ENCODE measurements at places on chromosomes 16 and 17. TPM values are rescaled to one million over a fixed set of nuclear protein-coding genes. Genes with fewer than 3 reads are reported as not detected.

FNDC8 gene
- not detected for total RNA-seq

- H3K36me3 ChIP-seq, result peaks cover 27% of the 10 kb centered on the region
- peaks cover 7% of the 10 kb centered on the region for H3K4me1 ChIP-seq
- no peaks in the 10 kb centered on the region for H3K27me3 ChIP-seq
- H3K4me3 ChIP-seq, result no peak overlapping the region
- no peak for DNase-seq
- H3K27ac ChIP-seq, result no peak overlapping the region
Observed at GRCh38 chr17:5488752-5489151, 2.4 kb downstream of the MIS12 start.

DNA sequence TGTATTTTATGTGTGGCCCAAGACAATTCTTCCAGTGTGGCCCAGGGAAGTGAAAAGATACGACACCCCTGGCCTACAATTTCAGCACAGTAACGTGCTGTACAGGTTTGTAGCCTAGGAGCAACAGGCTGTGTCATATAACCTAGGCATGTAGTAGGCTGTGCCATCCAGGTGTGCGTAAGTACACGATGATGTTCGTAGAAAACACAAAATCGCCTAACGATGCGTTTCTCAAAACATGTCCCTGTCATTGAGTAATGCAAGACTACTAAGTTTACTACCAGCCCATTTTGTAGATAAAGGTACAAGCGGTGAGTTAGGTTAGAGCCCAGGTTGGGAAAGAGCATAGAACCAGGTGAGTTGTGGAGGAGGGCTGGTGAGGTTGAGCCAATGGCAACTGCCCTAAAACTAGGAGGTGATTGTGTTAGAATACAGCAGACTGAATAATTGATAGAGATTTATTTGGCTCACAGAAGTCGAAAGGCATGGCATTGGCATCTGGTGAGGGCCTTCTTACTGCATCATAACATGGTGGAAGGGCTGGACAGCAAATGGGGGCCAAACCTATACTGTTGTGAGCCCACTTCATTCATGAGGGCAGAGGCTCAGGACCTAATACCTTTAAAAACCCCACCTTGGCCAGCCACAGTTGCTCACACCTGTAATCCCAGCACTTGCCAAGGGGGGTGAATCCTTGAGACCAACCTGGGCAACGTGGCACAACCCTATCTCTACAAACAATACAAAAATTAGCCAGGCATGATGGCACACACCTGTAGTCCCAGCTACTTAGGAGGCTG is 4.2 kb downstream of the EIF1 start:
- peaks cover 34% of the 10 kb centered on the region for H3K36me3 ChIP-seq
- no peaks in the 10 kb centered on the region for H3K27me3 ChIP-seq
- H3K27ac ChIP-seq, result no peak overlapping the region

GRCh38 chr16:57657228-57657627 is 10.9 kb upstream of the ADGRG3 start:
- no peaks in the 10 kb centered on the region for H3K27me3 ChIP-seq
- no peak overlapping the region for H3K27ac ChIP-seq
- H3K36me3 ChIP-seq, result no peaks in the 10 kb centered on the region
- no peak overlapping the region for H3K4me3 ChIP-seq
- no peak for DNase-seq

LGALS9 gene
- 9.4 TPM for total RNA-seq

C1QTNF1 gene
- 2.2 TPM for total RNA-seq

DNA sequence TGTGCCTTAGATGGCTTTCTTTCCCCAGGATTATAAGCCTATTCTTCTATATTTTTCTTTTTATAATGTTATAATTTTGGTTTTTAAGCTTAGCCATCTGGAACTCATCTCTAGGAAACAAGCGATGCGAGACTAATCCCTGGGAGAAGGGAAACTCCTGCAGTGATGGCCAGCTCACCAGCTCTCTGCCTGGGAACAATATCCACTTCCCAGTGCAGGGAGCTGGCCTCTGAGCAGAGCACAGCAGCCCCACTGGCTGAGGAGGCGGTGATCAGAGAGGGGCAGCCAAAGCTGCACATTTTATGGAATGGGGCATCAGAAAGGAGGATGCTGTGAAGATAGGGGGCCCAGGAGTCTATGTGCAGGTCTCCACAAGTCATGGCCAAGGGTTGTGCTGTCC is 183.3 kb downstream of the LGALS9B start:
- H3K4me1 ChIP-seq, result no peaks in the 10 kb centered on the region
- H3K27me3 ChIP-seq, result no peaks in the 10 kb centered on the region
- H3K27ac ChIP-seq, result no peak overlapping the region
- no peaks in the 10 kb centered on the region for H3K36me3 ChIP-seq

DNA sequence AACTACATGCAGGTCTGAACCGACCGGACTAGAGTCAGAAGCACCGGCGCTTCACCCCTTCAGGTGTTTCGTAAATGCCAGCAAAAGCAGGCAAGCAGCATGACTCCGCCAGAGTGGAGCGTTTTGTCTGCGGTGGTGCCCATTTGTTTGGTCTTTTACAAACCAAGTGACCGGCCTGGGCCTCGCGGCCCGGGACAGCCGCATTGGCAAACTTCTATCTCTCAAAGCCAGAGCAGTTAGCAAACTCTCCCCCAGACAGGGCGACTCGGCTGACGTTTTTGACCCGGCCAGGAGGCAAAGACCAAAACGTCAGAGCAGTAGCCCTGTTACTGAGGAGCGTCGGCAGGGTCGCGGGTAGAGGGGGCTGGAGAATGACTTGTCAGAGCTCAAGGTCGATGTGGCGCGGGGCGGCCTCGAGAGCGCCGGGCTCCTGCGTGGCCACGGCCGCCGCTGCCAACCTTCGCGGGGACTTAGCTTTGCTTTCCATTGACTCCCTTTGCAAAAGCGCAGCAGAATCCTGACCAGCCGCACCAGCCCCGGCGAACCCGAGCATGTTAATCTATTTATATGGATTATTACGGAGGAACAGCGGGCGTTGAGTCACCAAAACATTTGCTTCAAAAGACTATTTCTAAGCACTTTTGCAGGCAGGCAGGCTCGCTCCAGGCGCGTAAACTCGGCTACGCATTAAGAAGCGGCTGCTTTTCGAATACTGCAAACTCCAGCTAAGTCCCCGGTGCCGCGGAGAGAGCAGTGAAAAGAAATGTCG is 763 bp upstream of the SOX9 start:
- H3K36me3 ChIP-seq, result peaks cover 4% of the 10 kb centered on the region
- peaks cover 27% of the 10 kb centered on the region for H3K27me3 ChIP-seq
- H3K4me1 ChIP-seq, result peaks cover 57% of the 10 kb centered on the region
- peak overlapping the region; percentile 80 for H3K27ac ChIP-seq
- H3K4me3 ChIP-seq, result peak overlapping the region; percentile 73
- DNase-seq, result peak; percentile 84

DNA sequence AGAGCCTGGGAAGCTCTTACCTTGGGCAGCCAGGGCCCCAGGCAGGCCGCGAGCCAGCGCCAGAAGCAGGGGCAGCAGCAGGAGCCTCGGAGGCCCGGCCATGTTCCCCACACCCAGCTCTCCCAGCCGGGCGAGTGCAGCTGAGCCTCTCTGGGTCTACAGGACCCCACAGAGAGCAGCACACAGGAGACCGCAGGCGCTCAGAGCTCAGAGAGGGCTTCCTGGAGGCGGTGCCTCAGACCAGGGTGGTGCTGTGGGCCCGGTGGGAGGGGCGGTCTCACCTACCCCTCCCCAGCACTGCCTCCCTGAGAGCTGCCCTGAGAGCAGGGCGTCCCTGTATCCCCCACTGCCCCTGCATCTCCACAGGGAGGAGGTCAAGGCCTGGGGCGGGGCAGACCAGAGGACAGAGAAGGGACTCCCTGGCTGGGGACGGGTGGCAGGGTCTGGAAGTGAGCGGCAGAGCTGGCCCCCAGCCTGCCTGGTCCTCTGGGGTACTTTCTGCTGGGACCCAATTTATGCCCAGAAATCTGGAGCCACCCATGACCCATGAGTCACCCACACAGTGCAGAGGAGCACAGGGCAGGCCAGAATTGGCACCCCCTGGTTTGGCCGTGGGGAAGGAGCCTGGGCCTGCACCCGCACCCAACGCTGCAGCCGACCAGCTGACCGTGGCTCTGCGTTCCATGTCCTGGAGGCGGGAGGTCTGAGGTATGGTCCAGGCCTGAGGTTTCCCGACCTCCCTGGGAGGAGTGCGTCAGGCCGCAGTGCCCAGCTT is at the start of gene CD7:
CD7 (minus strand) TSS at position 215 of the 775 bp plus-strand sequence; CDS start at position 102, 113 bp downstream.
- no peak within 1 kb of the TSS for H3K4me3 ChIP-seq
- DNase-seq, result no peak
- H3K27me3 ChIP-seq, result peaks cover 16% of the 10 kb centered on the region
- H3K27ac ChIP-seq, result no peak within 1 kb of the TSS
- no peaks in the 10 kb centered on the region for H3K4me1 ChIP-seq

GRCh38 chr16:81560979-81561657 is 116.5 kb downstream of the CMIP start:
- no peak for DNase-seq
- no peaks in the 10 kb centered on the region for H3K36me3 ChIP-seq
- H3K27ac ChIP-seq, result no peak overlapping the region
- peaks cover 17% of the 10 kb centered on the region for H3K4me1 ChIP-seq

DNA sequence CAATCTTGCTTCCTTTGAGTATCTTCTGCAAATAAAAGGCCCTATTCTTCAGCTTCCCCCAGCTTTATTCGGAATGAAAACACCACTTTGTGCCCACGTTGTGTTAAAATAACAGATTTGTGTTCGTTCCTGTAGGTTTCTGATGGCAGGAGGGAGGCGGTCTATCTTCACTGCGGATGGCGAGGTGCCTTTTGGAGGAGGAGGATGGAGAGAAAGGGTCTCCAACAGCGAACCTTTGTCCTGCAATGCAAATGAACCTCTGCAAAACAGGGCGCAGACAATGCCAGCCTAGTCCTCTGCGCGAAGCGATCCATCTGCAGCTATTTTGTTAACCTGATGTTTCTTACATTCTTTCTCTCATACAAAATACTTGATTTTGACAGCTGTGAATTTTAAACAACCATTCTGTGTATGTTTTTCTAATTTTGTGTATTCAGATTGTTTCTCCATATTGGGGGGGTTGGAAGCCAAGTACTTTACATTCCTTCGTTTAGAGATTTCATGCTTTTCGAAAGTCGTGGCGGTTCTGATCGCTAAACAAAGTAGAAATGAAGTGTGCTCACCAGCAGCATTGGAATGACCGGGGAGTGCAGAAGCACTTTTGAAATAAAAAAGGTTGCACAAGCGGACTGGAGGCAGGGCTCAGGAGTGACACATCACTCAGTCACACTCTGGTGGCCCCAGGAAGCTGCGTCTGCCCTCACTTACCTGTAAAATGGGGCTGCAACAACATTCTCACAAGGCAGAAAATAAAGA is 279.0 kb upstream of the IRX5 start:
- no peaks in the 10 kb centered on the region for H3K27me3 ChIP-seq
- H3K4me1 ChIP-seq, result peaks cover 7% of the 10 kb centered on the region
- H3K36me3 ChIP-seq, result no peaks in the 10 kb centered on the region
- DNase-seq, result peak; percentile 13
- no peak overlapping the region for H3K4me3 ChIP-seq

GRCh38 chr16:11474617-11475291 is 112.0 kb downstream of the LITAF start:
- no peaks in the 10 kb centered on the region for H3K36me3 ChIP-seq
- H3K4me3 ChIP-seq, result no peak overlapping the region
- no peaks in the 10 kb centered on the region for H3K27me3 ChIP-seq

- H3K27me3 ChIP-seq, result no peaks in the 10 kb centered on the region
- no peaks in the 10 kb centered on the region for H3K36me3 ChIP-seq
- no peak for DNase-seq
- peak within 1 kb of the TSS; percentile 74 for H3K4me3 ChIP-seq
Observed at GRCh38 chr16:88382491-88383400, at the start of gene ZNF469. TSS of gene ZNF469 (plus strand) at chr16:88382959. CDS start at chr16:88427471, 44,512 bp downstream.

DNA sequence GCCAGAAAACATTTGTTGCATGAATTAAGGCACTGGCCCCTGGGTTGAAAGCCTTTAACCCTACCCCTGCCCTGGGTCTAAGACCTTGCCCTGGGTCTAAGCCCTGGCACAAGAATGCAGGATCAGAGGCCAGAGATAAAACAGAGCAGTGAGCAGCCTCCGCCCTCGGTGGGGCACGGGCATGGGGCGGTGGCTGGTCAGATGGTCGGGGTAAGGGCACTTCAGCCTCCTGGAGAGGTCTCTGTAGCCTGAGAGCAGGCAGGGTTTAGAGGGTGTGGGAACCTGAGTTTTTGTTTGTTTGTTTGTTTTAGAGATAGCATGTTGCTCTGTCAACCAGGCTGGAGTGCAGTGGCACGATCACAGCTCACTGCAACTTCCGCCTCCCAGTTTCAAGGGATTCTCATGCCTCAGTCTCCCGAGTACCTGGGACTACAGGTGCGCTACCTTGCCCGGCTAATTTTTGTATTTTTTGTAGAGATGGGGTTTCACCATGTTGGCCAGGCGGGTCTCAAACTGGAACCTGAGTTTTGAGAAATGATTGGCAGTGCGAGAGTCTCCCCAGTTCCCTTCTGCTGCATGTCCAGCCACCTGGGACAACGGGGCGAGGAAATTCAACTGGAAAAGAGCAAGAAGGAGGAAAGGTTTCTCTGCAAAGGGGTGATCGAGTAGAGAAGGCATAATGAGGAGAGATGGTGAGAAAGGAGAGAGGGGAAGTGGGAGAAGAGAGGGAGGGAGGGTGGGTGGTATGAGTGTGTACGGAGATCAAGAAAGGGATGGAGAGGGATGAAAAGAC is 27.7 kb downstream of the TNS4 start:
- no peaks in the 10 kb centered on the region for H3K36me3 ChIP-seq
- H3K4me3 ChIP-seq, result no peak overlapping the region
- peaks cover 20% of the 10 kb centered on the region for H3K4me1 ChIP-seq
- no peak overlapping the region for H3K27ac ChIP-seq
- DNase-seq, result no peak

- no peaks in the 10 kb centered on the region for H3K27me3 ChIP-seq
- no peak overlapping the region for H3K4me3 ChIP-seq
- peaks cover 9% of the 10 kb centered on the region for H3K4me1 ChIP-seq
- H3K27ac ChIP-seq, result no peak overlapping the region
- DNase-seq, result no peak
Observed at GRCh38 chr16:51184702-51185433, 33.8 kb upstream of the SALL1 start.

- no peaks in the 10 kb centered on the region for H3K36me3 ChIP-seq
- H3K27ac ChIP-seq, result no peak overlapping the region
- H3K4me3 ChIP-seq, result peak overlapping the region; percentile 50
- peaks cover 46% of the 10 kb centered on the region for H3K4me1 ChIP-seq
- H3K27me3 ChIP-seq, result peaks cover 48% of the 10 kb centered on the region
- DNase-seq, result no peak
Observed at GRCh38 chr17:79797492-79798298, 818 bp upstream of the CBX8 start.

DNA sequence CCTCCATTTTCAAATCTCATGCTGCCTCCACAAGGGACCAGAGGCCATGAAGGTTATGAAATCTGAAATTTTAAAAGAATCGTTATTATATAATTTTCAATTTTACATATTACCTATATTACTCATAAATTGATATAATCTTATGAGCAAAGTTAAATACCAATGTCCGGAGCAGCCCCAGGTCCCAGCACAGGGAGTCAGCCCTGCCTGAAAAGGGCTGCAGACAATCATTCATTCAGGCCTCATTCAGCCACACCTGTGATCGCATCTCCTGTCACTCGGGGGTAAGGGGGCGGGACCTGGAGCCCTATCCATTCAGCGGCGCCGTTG is 172.5 kb downstream of the AHSP start:
- peaks cover 7% of the 10 kb centered on the region for H3K4me1 ChIP-seq
- H3K27me3 ChIP-seq, result peaks cover 9% of the 10 kb centered on the region
- H3K27ac ChIP-seq, result no peak overlapping the region
- no peak for DNase-seq
- peak overlapping the region; percentile 74 for H3K4me3 ChIP-seq
- no peaks in the 10 kb centered on the region for H3K36me3 ChIP-seq

- no peak overlapping the region for H3K4me3 ChIP-seq
- H3K36me3 ChIP-seq, result no peaks in the 10 kb centered on the region
- H3K27me3 ChIP-seq, result no peaks in the 10 kb centered on the region
- no peak for DNase-seq
- peaks cover 10% of the 10 kb centered on the region for H3K4me1 ChIP-seq
Observed at GRCh38 chr16:54346041-54346440, 59.5 kb upstream of the IRX3 start.

- H3K27ac ChIP-seq, result no peak overlapping the region
- H3K27me3 ChIP-seq, result no peaks in the 10 kb centered on the region
- H3K36me3 ChIP-seq, result no peaks in the 10 kb centered on the region
- no peak overlapping the region for H3K4me3 ChIP-seq
- no peaks in the 10 kb centered on the region for H3K4me1 ChIP-seq
Observed at GRCh38 chr16:22751685-22752084, 62.3 kb upstream of the HS3ST2 start.
